Femur (tissue), 1 donor: ENCODE measurements at places on chromosomes 6 and 20.

- peak; percentile 72 for DNase-seq
Observed at GRCh38 chr20:39904476-39905112, 784.4 kb downstream of the MAFB start.

DNA sequence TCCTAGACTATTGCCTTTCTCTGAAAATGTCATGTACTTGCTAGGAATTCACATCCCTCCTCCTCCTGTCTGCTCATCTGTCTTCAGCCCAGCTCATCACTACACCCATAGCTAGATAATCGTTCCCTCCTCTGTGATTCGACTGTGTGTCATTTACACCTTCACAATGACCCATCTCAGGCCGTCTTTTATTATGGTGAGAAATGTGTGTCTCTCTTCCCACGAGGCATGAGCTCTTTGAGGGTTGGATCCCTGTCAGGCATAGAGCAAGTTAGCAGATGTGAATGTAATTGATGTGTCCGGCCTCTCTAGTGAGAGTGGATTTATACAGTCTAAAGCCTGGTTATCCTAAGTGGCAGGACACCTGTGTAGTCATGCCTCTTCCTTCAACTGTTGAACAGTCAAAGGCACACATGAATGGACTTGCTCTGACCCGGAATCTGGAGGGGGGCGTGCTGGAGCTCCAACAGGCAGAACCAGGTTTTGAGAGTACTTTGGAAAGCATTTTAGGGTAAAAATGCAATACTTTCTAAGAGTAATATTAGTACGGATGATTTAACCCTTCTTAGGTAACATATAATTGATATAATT lies 182.1 kb downstream of the UTRN start:
- DNase-seq, result no peak

- DNase-seq, result no peak
Observed at GRCh38 chr6:158910484-158911440, 89.2 kb downstream of the RSPH3 start.

DNA sequence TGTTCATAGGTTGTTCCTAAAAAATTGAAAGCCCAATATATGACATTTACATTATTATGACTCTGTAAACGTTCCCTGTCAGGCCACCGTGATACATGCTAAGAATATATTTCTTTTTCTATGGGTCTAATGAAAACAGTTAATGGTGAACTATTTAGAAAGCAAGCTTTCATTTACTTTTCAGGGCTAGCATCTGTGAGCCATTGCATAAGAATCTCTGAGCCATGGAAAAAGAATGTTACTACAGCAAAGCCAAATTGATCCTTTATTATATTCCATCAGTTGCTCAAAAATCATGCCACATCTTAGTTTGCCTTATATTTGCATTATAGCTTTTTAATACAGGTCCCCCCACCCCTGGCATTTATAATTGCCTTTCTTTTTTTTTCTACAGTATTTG lies 275.5 kb downstream of the ZFAND3 start:
- no peak for DNase-seq

- no peak for DNase-seq
Observed at GRCh38 chr6:140921366-140922226, 1211.1 kb upstream of the GJE1 start.

DNA sequence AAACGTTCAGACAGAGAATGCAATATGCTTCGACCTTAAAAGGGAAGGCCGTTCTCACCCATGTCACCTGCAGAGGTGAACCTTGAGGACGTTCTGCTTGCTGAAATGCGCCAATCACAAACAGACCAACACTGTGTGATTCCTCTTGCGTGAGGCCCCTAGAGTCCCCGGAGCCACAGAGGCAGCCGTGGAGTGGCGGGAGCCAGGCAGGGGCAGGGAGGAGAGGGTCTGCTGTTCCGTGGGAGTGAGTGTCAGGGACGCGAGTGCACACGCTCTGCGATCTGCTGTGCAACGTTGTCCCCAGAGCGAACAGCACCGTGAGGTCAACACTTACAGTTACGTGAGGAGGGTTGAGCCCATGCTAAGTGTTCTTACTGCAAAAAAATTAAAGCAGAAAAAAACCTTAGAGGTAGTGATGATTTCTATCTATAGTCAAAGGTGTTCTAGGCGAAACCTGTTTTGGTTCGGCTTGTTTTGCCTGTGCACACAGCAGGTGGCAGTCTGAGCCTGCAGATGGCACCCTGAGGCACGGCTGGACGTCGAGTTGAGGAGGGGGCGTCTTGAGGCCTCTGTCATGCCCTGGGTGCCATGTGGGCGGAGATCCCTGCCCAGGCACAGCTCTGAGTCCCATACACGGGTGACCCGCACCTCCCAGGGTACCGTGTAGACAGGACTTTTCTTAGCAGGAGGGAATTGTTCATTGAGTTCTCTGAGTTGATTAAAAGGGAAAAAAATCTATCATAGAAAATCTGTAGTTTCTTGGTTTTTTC lies 71.7 kb upstream of the FRMD1 start:
- no peak for DNase-seq

GRCh38 chr6:99093456-99094190 lies 145.9 kb upstream of the FBXL4 start:
- no peak for DNase-seq

DNA sequence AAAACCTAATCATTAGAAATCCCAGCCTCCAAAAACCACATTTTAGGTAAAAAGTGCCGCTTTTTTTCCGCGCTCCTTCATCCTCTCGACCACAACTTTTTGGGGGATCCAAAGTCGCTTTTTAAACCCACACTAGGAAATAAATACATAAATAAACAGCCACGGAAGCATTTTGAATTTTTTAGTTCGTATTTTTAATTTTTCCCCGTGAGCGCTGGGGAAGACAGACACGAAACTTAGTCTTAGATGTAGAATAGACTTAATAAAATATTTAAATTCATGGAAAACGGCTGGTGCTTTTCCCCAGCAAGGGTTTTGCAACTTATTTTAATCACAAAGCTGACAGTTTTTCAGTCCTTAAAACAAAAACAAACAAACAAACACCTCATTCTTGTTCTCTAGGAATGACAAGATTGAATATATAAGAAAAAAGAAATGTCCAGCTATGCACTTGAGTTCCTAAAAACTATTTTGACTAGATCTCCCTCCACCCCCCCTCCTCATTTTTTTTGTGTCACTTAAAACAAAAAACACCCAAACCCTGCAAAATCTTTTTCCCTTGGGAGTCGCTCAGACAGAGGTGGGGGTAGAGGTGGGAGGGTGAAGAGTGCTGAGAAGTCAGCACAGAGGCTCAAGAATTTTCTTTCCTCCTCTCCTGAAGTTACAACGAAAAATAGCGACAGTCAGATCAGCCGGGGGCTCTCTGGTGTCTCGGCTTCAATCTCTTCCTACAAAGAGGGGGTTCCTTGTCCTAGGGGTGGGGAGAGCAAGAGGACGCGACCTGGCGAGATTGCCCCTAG lies 43.4 kb upstream of the SUPT3H start:
- no peak for DNase-seq

DNA sequence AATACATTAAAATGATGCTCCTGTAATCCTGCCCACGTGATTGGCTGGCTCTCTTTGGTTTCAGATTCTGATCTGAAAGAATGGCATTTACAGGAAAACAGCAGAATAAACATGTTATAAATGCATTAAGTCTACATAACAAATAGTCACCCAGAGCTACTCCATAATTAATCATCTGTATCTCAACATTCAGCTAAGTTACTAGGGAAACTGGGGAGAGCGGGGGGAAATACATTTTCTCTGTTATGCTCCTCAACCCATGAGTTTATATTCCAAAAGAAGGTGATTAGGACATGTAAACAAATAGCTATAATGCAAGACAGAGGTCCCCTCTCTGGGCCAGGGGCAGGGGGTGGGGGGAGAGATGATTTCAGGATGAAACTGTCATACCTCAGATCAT lies 58.5 kb downstream of the MAP7 start:
- DNase-seq, result no peak

DNA sequence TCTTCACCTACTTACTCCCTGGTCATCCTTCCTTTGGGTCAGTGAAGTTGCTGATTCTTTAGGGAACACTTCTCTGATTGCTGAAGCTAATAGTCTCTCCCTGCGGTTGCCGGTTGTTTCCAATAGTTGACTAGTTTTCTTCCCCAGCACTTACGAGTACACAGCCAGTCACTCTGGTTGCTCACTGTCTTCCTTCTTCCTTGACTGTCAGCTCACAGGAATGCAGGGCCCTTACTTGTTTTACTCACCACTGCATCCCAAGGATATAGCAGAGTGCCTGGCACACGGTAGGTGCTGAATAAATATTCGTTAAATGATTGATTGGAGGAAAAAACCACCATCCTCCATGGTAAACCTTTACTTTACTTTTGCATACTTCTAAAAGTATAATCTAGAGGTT lies 345.0 kb downstream of the QKI start:
- DNase-seq, result no peak

GRCh38 chr20:60123652-60124051 lies 165.4 kb downstream of the CDH26 start:
- no peak for DNase-seq

DNA sequence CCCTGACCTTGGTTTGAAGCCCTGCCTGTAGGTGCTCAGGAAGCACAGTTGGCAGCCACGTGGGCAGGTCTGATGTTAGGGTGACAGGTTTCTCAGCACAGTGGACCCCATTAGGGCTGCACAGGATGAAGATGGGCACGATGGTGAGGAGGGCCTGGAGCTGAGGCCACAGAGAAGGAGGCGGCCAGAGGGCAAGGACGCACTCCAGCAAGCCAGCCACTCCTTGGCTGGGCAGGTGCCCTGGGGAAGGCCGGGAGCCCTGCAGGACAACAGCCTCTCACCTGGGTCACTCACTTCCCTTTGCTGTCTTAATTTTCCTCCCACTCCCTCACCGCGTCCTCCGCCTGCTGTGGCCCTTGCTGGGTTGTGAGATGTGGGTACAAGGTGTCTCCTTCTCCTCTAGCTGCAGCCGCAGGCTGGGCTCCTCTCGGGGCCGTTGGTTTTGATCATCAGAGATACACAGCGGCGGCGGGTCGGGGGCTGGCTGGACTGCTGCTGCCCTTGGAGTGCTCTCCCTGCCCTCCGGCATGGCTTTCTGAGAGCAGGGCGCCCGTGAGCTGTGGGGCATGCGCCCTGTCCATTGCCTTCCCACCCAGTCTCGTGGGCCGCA lies 5.7 kb downstream of the OSBPL2 start:
- DNase-seq, result no peak

DNA sequence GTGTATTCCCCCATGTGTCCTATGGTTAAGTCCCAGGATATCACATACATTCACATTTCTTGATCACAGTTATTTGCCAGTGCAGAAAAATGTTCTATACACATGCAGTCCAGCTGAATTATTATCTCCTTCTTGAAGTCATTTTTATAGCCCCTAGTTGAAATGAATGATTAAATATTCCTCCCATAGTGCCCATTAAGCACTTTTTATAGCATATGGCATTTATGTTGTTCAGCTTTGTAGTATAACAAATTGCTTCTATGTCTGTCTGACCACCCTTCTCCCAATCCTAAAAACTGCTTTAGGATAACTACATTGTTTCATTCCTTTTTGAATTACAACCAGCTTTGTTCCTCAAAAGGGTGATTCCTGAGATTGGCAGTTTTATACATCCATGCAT lies 123.5 kb downstream of the ADGRB3 start:
- DNase-seq, result no peak

DNA sequence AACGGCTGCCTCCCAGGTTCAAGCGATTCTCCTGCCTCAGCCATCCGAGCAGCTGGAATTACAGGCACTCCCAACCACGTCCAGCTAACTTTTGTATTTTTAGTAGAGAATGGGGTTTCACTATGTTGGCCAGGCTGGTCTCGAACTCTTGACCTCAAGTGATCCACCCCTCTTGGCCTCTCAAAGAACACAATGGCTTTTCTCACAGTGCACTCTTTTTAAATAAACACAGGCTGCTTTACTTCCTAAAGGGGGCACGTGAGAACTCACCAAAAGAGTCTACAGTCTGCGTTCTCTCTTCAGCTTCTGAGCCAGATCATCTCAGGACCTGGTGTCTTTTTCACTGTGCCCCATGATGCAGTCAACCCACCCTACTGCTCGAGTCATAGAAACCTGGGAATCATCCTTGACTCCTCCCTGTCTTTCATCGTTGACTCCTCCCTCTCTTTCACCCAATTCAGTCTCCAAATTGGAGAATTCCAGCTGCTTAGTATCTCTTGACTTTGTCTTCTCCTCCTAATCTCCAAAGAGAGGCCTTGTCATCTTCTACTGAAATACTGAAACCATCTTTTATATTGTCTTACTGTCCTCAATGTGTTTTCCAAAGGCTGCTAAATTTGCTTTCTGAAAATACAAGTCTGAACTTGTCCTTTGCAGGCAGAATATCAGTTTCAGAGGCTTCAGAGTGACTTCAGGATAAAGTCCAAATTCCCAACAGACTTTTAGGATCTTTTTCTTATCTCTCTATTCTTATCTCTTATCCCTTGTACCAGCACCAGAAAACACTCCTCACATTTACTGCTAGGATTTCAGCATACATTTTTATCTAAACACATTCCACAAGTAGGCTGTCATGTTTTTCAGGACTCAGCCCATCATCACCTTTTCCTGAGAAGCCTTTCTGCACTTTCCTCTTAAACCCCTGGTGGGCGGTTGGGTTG lies 323.4 kb downstream of the SYNE1 start:
- DNase-seq, result no peak

DNA sequence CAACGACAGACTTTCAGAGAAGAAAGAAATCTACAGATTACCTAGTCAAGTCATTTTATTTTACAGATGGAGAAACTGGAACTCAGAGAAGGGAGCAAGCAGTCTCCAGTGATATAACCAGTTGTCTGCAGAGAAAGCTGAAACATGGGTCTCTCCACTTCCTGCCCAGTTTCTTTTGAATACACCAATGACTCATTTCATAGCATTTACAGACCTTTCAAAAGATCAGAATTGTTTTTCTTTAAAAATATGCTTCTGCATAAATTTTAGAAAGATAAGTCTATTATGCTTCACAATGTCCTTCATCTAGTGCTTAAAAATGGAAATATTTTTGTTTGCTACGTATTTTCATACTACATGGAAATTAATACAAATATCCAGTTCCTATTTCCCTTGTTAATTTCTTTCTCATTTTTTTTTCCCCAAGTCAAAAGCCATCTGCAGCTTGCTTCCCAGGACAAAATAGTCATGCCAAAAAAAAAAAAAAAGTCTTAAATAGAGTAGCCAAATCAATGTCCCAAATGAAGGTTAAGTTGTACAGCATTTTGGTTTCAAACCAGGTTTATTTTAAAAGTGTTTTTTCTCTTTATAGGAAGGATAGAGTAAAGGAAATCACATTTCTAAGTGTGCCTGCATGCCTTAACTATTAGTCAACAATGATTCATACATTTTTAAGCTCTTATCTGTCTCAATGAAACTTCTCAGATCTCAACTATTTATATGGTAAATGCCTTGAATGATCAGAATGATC lies 36.9 kb downstream of the ARHGAP18 start:
- DNase-seq, result no peak

- no peak for DNase-seq
Observed at GRCh38 chr6:125807293-125807692, 16.5 kb downstream of the NCOA7 start.

DNA sequence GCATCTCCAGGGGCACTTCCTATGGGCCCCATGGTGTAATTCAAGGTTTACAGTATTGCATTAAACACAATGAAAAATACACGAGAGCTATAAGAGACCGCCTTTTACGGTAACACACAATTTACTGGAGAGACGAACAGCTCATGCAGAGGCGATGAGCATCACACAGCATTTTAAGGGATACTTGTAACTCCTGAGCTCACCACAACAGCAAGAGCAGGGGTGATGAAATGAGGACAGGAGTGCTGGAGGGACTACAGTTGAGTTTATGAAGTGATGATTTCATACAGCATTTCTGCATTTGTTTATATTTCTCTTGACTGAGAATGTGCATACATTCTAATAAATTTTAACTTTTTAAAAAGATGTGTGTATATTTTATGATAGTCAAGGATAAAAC lies 113.9 kb downstream of the WDR27 start:
- DNase-seq, result no peak
